Adrenal gland (tissue), 19 donors: ENCODE measurements at places on chromosomes 2 and 18. TPM values are rescaled to one million over a fixed set of nuclear protein-coding genes. Genes with fewer than 3 reads are reported as not detected.

NEURL3 gene
- polyA plus RNA-seq, result not detected

SULT6B1 gene
- polyA plus RNA-seq, result not detected

TPRKB gene
- polyA plus RNA-seq, result 62.2 TPM

IL37 gene
- polyA plus RNA-seq, result not detected

EML6 gene
- 6.0 TPM for polyA plus RNA-seq

SOX11 gene
- not detected for polyA plus RNA-seq

ASB18 gene
- polyA plus RNA-seq, result not detected

CD8B2 gene
- polyA plus RNA-seq, result not detected

GCG gene
- polyA plus RNA-seq, result not detected

CTNNA2 gene
- polyA plus RNA-seq, result 5.0 TPM

EPB41L3 gene
- 53.3 TPM for polyA plus RNA-seq

PPP1CB gene
- polyA plus RNA-seq, result 174 TPM

SP140 gene
- polyA plus RNA-seq, result 2.3 TPM

HNMT gene
- 36.1 TPM for polyA plus RNA-seq

HOXD12 gene
- not detected for polyA plus RNA-seq

EPB41L5 gene
- 2.6 TPM for polyA plus RNA-seq

DSG3 gene
- polyA plus RNA-seq, result 0.17 TPM

DSC2 gene
- 0.91 TPM for polyA plus RNA-seq

CHRND gene
- polyA plus RNA-seq, result 0.07 TPM

SEC11C gene
- 392 TPM for polyA plus RNA-seq
